GM20000 (cell line): ENCODE measurements at places on chromosomes 3 and 15.

DNA sequence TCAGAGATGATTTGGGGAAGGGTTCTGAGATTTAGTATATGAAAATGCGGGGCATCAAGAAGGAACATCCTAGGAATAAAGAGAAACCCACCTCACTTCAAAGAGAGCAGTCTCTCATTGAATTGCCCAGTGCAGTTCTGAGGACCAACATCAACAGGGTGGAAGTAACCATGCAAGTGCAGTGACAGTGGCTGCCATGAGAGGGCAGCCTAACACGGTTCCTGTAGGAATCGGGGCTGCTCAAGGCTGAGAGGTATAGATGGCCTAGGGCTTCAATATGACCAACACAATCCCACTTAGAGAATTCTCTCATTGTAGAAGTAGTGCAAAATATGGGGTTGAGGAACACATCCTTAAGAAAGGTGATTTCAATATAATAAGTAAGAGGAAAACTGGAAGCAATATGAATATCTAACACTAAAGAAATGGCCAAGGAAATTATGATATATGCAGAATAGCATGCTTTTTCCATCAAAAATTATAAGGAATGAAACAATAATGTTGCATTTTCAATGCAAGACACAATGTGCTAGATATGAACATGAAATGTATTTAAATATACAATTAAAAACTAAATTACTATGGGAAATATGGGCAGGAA, 51.1 kb upstream of the ARRDC4 start:
- DNase-seq = peak; percentile 74

DNA sequence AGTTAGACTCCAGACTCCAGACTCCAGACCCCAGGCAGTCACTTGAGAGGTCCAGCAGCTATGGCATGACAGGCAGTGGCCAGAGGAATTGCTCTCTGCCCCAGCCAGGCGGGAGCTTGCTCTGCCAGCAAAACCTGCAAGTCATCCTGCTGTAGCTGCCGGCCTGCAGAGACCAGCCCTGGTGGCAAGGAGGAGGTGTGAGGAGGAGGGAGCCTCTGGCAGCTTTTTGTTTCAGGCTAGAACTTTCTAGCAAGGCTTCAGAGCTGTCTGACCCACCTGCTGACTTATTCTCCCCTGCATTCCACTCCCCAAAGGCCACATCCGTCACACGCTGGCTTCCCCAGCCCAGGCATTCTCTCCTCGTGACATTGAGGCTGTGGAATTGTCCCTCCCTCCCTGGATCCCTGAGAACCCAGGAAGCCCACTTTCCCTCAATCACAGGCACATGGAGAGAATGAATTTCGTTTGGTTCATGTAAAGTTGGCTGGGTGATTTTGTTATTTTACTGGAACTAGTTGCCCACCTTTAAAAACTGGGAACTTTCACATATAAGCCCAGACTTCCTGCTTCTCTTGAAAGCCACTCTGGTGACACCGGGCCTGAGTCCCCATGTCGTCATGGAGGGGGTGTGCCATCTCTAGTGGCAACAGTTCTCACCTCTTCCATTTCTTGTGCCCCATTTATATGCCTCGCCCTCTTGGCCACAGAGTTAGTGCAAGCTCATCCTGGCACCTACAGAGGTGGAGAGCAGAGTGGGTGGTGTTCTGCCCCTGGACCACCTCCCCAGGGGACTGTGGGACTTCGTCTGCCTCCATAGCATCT, 82.7 kb downstream of the ABHD5 start:
- no peak for DNase-seq

DNA sequence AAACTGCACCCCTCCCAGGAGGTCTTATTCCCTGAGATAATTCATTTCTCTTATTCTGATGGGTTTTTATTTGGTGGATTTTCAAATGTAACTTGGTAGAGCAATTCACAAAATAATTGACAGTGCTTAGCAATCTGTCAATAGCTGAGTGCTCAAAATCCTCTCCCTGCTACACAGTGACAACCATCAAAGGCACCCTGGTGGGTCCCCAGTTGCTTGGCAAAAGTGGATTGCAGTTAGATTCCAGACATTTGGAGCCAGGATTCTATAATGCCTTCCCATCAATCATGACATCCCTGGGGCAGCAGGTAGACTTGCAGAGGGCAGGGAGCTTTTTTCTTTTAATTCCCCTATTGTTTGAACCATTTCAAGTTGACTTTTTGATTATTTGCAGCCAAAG, 59.0 kb downstream of the FHIT start:
- no peak for DNase-seq

DNA sequence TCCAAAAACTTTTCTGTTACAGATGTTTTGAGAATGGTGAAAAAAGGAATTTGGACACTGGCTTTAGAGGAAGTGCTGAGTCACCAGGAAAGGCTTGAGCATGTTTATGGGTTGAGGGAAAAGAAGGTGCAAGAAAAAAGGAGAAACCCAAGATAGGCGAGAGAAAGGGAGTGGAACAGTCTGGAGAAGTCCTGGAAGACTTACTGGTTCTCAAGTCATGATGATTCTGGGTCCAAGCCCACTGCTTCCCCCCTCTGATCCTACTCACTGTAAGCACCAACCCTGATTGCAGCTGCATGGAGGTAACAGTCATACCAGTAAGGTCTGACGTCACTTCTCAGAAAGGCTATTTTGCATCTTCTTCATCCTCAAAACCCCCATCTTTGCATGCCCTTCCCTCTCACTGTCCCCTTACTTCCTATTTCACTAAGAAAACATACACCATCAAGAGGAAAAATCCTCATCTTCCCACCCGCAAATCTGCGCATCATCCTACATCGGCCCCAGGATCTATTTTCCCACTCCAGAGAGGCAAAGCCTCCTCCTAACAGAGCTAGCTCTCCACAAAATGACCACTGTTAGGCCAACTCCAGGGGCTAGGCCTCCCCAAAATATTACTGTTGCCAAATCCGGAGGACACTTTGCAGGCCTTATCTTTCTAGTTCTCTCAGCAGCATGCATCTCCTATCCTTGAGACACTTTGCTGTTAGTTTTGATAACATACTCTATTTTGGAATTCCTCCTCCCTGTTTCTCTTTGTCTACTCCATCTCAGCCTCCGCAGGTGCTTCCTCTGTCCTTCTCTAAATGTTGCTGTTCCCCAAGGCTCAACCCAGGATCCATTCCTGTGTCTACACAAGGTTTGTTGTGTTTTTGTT, 3.2 kb upstream of the ATP13A3 start:
- DNase-seq = peak; percentile 82

DNA sequence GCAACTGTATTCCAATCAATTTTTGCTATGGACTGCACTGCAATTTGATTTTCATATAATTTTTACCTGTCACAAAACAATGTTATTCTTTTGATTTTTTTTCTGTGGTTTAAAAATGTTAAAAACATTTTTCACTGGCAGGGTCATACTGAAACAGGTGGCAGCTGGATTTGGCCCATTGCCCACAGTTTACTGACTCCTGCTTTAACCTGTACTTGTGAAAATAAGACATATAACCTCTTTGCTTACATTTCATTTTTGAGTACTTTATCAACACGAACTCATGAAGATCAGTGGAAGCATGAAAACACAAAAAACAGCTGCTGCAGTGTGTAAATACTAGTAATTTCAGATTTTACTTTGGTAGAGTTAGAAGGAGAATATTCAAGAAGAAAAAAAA, 313.1 kb downstream of the WDR72 start:
- DNase-seq = no peak

DNA sequence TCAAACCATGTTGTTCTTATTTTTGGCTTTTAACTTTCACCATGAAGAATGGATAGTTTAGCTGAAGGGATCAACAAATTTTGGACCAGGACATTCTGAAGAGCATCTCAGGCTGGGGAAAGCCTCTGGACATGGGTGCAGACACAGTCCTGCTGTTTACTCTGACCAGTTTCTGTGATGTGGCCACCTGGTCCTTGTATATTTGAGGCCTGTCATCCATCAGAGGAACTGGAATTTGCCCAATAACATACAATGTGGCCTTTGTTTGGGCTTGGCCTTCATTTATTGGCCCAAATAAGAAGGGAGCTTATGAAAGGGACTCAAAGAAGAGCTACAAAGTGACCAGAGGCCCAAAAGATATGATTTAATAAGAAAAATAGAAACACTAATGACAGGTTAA, 127.9 kb downstream of the MYRIP start:
- no peak for DNase-seq

DNA sequence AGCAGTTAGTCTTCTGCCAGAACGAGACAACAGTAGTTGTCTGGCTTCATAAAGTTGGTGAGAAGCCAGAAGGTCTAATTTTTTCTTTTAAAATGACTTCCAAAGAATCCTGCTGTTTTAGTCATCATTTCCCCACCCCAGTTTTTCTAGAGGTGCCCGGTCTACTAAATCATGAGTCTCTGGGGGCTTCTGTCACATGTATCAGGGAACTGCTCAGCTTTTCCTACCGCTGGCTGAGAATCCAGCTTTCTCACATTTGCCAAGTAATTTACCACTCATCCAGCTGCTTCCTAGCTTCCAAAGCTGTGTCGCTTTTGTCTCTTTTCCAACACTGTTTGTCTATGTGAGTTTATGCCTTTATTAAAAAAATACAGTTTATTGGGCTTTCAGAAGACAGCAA, 183.3 kb downstream of the NSUN3 start:
- DNase-seq = no peak

DNA sequence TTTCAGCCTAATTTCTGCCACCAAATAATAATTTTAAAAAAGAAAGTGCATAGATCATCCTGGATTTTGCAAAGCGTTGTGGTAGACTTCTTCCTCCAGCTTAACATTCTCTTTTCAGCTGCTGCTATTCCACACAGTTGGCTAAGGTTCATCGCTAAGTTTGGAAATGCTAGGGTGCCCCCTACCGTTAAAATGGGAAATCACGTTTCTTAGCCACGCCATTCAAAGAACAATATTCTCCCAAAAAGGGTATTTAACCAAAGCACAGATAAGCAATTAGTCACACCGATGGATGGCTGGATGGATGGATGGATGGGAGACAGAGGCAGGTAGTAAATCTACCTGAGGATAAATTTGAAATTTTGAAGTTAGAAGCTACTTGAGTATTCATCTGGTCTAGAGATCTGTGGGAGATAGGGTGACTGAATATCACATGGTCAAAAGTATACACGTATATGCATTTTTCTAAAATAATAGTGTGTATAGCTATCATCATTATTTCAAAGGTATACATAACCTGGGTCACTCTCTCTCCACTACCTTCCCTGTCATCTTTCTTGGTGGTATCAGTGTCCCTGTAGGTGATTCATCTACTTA, 67.2 kb downstream of the EFHB start:
- DNase-seq = peak; percentile 51

DNA sequence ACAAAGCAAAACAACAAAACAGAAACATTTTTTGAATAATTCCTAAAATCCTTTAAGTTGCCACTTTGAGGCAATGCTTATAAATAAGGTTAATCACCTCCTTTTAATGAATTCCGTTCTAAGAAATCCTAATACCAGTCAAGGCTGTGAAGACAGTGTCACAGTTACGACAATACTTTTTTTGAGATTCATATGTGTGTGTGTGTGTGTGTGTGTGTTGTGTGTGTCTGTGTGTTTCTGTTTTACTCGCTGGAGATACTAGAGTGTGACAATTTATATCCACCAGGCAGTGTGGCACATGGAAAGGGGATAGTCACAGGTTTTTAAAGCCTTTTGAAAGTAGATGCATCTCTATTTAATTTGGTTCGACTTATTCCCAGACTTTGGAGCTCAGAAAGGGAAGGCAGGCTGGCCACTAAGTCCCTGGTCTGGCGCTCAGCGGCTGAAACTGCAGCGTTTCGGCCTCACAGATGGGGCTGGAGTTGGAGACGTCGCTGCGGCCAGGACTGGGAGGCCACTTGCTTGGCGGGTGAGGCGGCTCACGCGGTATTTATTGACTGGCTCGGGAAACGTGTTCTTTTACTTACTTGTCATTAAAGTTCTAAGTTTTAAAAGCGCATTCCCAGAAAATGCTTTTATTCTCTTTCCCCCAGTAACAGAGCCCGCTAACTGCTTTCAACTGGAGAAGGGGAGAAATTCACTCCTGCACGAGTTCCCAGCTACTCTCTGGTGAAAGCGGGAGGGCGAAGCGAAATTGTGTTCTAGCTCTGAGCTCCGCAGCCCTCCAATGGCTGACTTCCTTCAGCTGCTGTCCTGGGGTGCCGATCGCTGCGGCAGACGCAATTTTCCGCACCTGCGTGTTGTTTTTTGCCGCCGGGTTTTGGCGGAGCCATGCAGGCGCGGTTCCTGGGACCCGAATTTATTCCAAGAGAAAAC, 13.7 kb downstream of the ZIC1 start:
- DNase-seq = peak; percentile 8

- DNase-seq = no peak
Measured at GRCh38 chr3:31307131-31307785, 225.5 kb upstream of the STT3B start.

DNA sequence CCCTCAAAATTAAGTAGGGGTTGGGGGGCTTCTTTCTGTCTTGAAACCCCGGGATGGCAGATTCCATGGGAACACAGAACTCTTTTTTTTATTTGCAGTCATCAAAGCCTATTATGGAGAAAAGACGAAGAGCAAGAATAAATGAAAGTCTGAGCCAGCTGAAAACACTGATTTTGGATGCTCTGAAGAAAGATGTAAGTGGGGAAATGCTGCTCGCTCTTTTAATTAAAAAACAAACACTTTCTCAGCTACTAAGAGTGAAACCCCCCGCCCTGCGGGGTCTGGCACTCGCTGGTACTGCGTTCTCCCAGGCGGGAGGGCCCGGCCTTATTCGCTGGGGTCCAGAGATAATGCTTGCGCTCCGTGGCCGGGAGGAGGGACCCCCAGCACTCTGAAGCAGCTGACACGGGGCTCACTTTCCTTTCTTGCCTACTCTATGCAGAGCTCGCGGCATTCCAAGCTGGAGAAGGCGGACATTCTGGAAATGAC, 615 bp downstream of the HES1 start:
- DNase-seq = no peak

- DNase-seq = no peak
Measured at GRCh38 chr3:156581033-156581432, 26.1 kb upstream of the SSR3 start.

DNA sequence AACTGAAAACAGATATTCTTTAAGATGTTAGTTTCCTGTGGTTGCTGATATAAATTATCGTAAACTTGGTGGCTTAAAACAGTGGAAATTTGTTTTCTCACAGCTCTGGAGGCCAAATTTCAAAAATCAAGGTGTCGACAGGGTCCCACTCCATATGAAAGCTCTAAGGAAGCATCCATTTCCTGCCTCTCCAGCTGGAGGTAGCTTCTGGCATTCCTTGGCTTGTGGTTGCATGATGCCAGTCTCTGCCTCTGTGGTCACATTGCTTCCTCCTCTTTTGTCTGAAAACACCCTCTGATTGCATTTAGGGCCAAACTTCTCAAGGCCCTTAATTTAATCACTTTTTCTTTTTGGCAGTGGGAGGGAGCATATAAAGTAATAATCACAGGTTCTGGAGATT, 96.8 kb downstream of the PPM1L start:
- DNase-seq = no peak
